ENCODE measurements at places on chromosomes 12 and 14. TPM values are rescaled to one million over a fixed set of nuclear protein-coding genes. Genes with fewer than 3 reads are reported as not detected.
A peak's percentile ranks its signal among the peaks of the same experiment; 100 is the strongest.

DNA sequence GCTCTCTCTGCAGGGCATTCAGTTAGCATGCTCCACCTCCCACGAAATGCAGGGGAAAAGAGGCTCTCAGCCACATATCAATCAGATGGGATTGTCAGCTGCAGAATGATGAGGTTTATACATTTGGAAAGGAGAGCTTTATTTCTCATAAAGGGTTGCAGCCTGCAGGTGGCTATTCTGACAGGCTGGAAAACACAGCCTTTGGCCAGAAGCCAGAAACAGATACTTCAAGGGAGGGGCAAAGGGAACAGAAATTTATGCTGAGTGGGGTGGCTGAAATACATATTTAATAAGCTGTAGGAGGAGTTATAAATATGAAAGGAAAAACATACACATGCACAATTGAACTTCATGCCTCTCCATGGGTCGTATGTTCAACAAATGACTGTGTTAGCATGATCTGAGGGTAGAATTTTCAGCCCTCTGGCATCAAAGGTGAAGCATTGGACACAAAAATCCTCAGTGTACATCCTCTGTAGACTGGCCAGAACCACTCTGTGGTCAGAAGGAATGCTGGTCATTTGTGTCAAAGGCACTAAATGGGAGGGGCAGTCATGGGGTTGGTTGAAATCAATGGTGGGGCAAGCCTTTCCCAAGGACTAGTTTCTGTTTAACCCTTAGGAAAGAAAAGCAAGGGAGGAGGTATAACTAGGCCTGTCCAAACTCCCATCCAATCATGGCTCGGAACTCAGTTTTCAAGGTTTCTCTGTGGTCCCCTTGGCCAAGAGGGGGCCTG lies 62.4 kb downstream of the TMX1 start:
- no peaks in the 10 kb centered on the region for H3K36me3 ChIP-seq
- H3K27ac ChIP-seq, result no peak overlapping the region
- no peak overlapping the region for H3K4me3 ChIP-seq
- DNase-seq, result no peak

DNA sequence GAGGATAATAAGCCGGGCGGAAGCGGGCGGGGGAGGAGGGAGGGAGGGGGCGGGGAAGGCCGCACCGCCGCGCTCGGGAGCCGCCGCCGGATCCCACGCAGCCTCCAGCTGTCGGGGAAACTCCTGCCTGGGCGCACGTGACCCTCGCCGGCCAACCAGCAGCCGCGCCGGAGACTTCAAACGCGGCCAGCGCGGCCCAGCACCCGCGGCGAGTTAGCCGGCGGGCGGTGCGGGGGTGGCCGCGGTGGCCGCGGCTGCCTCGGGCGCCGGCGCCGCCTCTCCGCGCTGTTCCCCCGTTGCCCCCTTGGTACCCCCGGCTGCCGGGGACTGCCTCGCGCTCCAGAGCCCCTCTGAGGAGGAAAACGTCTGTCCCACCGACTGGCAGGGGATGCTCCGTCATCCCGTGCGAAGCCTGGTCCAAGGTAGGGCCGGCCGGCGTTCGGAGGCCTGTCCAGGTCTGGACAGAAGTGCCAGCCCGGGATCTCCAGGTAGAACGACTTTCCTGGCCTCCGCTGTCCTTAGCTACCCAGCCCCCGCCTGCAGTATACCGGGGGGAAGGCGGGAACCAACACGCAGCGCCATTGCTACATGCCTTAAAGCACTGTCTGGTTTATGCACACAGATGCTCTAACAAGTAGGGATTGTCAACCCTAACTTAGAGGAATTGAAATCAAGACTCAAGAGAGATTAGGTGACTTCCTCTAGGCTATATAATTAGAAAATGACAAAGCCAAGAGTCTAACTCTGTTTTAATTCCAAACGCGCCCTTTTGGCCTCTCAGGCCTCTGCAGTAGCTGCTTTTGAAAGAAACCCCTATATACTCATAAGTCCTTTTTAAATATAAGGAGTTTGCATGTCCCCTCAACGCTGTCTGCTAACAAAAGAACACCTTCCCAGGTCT lies at the start of gene YAF2:
Gene YAF2, minus strand, starts transcription at position 9 of the 901 bp plus-strand sequence. CDS start 68 bp downstream, outside the sequence.
- peaks cover 8% of the 10 kb centered on the region for H3K36me3 ChIP-seq
- H3K4me3 ChIP-seq, result peak within 1 kb of the TSS; percentile 98
- peak within 1 kb of the TSS; percentile 87 for H3K27ac ChIP-seq
- peaks cover 11% of the 10 kb centered on the region for H3K4me1 ChIP-seq
- DNase-seq, result peak; percentile 92
- no peaks in the 10 kb centered on the region for H3K27me3 ChIP-seq

DNA sequence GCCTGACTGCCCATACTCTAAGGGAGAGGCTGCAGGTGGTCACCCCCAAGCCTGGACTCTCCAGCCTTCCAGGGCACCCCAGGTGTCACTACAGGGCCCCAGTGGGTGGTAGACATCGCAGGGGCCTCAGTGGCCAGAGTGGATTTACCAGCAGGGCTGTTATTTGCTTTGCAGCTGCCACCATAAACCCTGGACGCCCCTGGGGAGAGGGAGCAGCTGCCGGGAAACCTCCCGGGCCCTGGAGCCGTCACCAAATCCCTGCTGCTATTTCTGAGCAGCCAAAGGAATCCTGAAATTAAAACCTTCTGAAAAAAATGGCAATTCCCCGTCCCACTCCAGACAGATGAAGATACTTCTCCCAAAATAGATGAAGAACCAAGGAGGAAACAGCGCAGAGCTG lies 13.9 kb downstream of the TMEM119 start:
- H3K27me3 ChIP-seq, result no peaks in the 10 kb centered on the region
- peaks cover 46% of the 10 kb centered on the region for H3K4me1 ChIP-seq
- peak; percentile 94 for DNase-seq
- H3K27ac ChIP-seq, result peak overlapping the region; percentile 83
- no peak overlapping the region for H3K4me3 ChIP-seq
- H3K36me3 ChIP-seq, result no peaks in the 10 kb centered on the region

- no peak overlapping the region for H3K27ac ChIP-seq
- no peak overlapping the region for H3K4me3 ChIP-seq
- no peaks in the 10 kb centered on the region for H3K36me3 ChIP-seq
These were observed 3.8 kb upstream of the ITGB7 start for GRCh38 chr12:53210843-53211242.

DNA sequence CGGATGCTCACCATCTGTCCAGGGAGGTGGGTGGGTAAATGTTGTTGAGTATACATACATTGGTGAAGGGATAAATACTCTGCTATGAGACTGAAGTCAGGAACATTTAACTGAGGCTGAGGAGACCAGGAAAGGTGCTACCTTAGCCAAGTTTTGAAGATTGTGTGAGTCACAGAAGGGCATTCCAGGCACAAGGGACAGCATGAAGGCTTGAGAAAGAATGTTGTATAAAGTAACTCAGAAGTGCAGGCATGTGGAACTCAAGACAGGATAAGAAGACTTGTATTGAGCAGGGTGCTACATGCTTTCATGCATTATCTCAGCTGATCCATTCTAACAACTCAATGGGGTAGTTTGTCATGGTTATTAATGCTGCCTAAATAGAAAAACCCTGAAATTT lies 112.7 kb downstream of the IPO8 start:
- H3K4me1 ChIP-seq, result no peaks in the 10 kb centered on the region
- no peak overlapping the region for H3K4me3 ChIP-seq
- H3K36me3 ChIP-seq, result no peaks in the 10 kb centered on the region
- H3K27me3 ChIP-seq, result no peaks in the 10 kb centered on the region
- H3K27ac ChIP-seq, result no peak overlapping the region
- DNase-seq, result no peak

The TMPRSS12 gene
- not detected for total RNA-seq

The PPP1R13B gene
- 8.1 TPM for total RNA-seq

- no peaks in the 10 kb centered on the region for H3K27me3 ChIP-seq
- H3K4me1 ChIP-seq, result peaks cover 38% of the 10 kb centered on the region
- no peak overlapping the region for H3K4me3 ChIP-seq
- peak; percentile 60 for DNase-seq
- no peaks in the 10 kb centered on the region for H3K36me3 ChIP-seq
- peak overlapping the region; percentile 82 for H3K27ac ChIP-seq
These were observed 90.1 kb upstream of the FLRT2 start for GRCh38 chr14:85439696-85440328.

GRCh38 chr12:124422142-124422569 lies 127.3 kb downstream of the RFLNA start:
- H3K4me1 ChIP-seq, result peaks cover 32% of the 10 kb centered on the region
- H3K27ac ChIP-seq, result peak overlapping the region; percentile 96
- H3K36me3 ChIP-seq, result peaks cover 44% of the 10 kb centered on the region
- H3K4me3 ChIP-seq, result peak overlapping the region; percentile 29

- H3K4me1 ChIP-seq, result no peaks in the 10 kb centered on the region
- H3K27me3 ChIP-seq, result no peaks in the 10 kb centered on the region
- H3K36me3 ChIP-seq, result peaks cover 21% of the 10 kb centered on the region
- H3K4me3 ChIP-seq, result no peak overlapping the region
- DNase-seq, result peak; percentile 34
These were observed 16.3 kb upstream of the NOS1 start for GRCh38 chr12:117377758-117378157.

DNA sequence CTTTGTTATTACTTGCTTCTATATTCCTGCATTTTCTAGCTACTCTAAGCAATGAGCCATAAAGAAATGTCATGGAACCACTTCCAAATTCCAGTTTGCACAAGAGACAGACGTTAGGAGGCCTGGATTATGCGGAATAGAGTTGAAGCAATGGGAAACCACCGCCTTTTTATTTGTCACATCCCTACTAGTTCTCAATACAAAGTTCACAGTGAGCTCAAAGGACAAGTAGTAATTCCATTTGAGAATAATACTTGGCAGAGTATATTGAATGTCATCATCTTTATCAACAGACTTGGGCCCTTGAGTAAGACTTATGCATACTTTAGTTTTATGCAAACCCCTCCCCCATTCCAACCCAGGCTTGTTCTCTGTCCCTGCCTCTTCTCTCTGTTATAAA lies 3.7 kb upstream of the SLC15A5 start:
- DNase-seq, result no peak
- no peaks in the 10 kb centered on the region for H3K4me1 ChIP-seq
- no peak overlapping the region for H3K4me3 ChIP-seq
- no peaks in the 10 kb centered on the region for H3K36me3 ChIP-seq
- H3K27ac ChIP-seq, result no peak overlapping the region
- no peaks in the 10 kb centered on the region for H3K27me3 ChIP-seq

DNA sequence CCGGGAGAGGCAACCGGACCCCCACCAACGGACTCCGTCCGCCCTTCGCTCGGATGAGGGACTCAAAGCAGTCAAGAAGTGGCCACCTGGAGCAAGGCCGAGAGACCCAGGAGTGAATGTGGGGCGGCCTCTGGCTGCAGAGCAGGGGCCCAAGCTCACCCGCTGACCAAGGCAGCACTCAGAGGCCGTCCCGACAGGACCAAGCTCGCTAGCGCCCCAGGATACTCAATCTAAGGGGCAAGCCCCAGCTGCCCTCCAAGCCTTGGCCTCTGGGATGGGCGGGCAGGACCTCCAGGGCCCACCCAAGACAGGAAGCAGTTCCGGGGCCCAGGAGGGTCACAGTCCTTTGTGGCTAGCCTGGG lies 936 bp downstream of the AKT1 start:
- H3K4me1 ChIP-seq, result peaks cover 26% of the 10 kb centered on the region
- H3K36me3 ChIP-seq, result peaks cover 23% of the 10 kb centered on the region
- H3K27me3 ChIP-seq, result no peaks in the 10 kb centered on the region
- peak overlapping the region; percentile 72 for H3K27ac ChIP-seq
- peak overlapping the region; percentile 94 for H3K4me3 ChIP-seq
- peak; percentile 44 for DNase-seq

The OTOGL gene
- 0.10 TPM for total RNA-seq

- H3K4me3 ChIP-seq, result no peak overlapping the region
- H3K27ac ChIP-seq, result no peak overlapping the region
- DNase-seq, result no peak
- H3K4me1 ChIP-seq, result no peaks in the 10 kb centered on the region
- H3K36me3 ChIP-seq, result no peaks in the 10 kb centered on the region
These were observed 191.4 kb downstream of the PLCZ1 start for GRCh38 chr12:18546399-18546798.

The KERA gene
- total RNA-seq, result not detected

DNA sequence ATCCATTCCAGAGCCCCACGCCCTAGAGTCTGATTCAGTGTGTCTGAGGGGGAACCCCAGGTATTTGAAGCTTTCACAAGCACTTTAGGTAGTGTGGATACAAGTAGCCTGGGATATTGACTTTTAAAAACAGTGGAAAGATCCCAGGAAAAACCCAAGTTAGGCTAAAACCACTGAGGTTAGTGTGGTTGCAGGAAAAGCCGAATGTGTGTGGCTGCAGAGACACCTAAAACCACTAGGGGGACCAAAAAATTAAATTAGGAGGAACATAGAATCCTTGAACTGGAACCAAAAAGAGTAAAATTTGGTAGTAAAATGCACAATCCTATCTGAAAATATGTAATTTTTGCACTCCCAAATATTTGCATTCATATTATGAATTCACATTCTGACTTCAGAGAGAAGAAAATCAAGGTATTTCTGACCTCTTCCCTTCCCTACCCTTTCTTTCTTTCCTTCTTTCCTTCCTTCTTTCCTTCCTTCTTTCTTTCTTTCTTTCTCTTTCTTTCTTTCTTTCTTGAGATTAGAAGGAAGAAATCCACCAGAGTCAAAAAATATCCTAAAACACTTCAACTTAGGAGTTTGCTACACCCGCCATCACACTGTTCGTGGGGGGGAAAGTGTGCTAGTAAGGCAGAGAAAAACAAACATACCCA lies 37.8 kb downstream of the SLCO1A2 start:
- H3K27me3 ChIP-seq, result no peaks in the 10 kb centered on the region
- no peak overlapping the region for H3K4me3 ChIP-seq
- no peak overlapping the region for H3K27ac ChIP-seq
- H3K36me3 ChIP-seq, result no peaks in the 10 kb centered on the region

GRCh38 chr12:45235087-45236025 lies 19.5 kb downstream of the ANO6 start:
- peaks cover 49% of the 10 kb centered on the region for H3K4me1 ChIP-seq
- H3K27me3 ChIP-seq, result no peaks in the 10 kb centered on the region
- H3K27ac ChIP-seq, result peak overlapping the region; percentile 73
- peak; percentile 57 for DNase-seq
- H3K36me3 ChIP-seq, result 0 out of 2 replicates have a peak, but pooled peaks cover 2% of the 10 kb centered on the region

DNA sequence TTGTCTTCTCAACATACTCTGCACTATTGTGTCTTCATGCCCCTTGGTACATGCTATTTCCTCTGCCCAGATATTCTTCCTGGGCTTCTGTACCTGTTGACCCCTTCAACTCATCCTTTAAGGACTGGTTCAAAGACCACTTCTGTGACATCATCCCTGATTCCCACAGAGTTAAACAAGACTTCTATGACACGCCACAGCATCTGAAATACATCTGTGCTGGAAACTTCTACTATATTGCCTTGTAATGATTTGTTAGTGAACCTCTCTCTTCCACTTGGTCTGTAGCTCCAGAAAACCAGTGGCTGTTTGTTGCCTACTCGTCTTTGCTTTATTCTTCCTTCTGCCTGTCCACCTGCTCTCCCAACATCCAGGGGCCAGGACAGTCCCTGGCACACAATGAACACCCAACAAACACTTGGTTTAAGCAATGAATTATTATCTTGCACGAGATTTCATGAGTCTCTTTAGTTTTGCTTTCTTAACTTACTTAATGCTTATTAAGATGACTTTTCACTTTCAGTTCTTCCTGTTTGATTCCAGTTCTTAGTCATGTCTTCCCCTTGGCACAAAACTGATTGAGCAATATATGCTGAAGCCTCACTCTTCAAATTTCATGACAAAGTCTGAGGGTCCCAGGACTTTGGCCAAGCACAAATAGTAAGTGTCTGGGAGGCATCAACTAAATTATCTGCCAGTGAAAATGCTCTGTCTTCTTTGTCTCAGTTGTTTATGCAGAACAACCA lies 485.9 kb downstream of the APAF1 start:
- no peaks in the 10 kb centered on the region for H3K4me1 ChIP-seq
- H3K27me3 ChIP-seq, result no peaks in the 10 kb centered on the region
- H3K4me3 ChIP-seq, result no peak overlapping the region
- no peaks in the 10 kb centered on the region for H3K36me3 ChIP-seq

The ACOT6 gene
- total RNA-seq, result not detected

The DNAAF2 gene
- 20.6 TPM for total RNA-seq

Data from SJCRH30 (cell line).